Urinary bladder (tissue), 4 donors: ENCODE measurements at places on chromosomes 1 and 21. TPM values are rescaled to one million over a fixed set of nuclear protein-coding genes. Genes with fewer than 3 reads are reported as not detected.

DNA sequence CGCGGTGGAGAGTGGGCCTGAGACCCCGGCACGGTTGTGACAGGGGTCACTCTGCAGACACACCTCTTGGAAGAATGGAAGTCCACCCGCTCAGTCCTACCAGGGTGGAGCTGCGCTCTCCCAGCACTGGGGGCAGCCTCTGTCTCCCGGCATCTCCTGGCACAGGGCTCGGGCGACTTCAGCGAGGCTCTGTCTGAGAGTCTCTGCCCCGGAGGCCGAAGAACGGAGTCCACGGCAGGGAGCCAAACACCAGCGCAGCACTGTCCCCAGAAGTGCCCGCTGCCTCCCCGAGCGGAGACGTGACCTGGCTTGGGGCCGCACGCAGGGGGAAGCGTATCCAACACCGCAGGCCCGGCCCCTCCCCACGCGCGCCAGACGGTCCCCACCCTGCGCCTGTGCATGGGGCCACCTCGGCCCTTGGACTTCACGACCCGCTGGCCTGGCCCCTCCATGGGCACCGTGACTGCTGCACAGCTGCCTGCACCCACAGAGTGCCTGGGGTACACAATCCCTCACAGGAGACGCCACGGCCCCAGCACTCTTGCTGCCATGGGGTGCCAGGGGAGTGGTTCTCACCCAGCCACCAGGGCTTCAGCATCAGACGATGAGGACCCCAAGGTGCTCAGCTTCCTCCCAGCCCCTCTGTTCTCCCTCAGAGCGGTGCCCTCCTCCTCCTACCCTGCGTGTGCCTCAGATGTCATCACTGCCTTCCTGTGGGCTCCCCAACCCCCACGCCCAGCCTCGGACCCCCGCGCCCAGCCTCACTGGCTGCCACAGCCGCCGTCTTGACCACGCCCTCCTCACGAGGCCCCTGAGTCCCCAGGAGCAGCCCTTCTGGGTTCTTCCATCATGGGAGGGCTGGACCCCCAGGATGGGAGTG, 14.9 kb upstream of the RNF223 start:
- no peak for DNase-seq

DNA sequence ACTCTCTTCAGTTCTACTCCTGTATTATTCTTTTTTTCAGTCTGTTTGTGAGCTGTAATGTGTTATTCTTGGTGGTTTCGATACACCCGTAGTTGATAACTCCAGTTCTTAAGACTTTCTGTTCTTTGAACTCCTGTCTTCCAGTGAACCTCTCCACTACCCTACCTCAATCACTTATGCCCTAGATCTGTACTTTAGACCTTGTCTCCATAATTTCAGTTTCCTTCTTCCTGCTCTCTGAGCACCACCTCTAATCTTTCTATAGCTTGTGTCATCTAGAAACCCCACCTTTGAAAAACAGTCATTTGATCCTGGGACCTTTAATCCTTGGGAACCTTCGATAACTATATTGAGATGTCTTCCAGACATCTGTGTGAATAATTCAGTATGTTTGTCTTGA, 159.3 kb downstream of the PIK3R3 start:
- no peak for DNase-seq

DNA sequence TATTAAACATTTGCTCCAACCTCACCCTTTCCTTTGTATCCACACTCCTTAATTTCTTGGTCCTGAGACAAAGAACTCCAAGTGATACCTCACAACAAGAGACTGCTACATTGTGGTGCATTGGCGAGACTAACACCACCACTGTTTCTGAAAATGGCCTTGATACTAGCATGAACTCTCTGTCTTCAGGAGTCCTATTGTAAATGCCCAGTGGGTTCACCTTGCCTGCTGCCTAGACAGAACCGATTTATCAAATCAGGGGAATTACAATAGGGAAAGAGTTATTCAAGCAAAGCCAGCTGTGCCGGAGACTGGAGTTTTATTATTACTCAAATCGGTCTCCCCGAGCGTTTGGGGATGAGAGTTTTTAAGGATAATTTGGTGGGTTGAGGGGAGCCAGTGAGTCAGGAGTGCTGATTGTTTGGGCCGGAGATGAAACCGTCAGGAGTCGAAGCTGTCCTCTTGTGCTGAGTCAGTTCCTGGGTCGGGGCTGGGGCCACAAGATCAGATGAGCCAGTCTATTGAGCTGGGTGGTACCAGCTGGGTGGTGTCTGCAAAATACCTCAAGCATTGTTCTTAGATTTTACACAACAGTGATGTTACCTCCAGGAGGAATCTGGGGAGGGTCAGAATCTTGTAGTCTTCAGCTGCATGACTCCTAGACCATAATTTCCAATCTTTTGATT, 83.1 kb downstream of the DESI2 start:
- no peak for DNase-seq

DNA sequence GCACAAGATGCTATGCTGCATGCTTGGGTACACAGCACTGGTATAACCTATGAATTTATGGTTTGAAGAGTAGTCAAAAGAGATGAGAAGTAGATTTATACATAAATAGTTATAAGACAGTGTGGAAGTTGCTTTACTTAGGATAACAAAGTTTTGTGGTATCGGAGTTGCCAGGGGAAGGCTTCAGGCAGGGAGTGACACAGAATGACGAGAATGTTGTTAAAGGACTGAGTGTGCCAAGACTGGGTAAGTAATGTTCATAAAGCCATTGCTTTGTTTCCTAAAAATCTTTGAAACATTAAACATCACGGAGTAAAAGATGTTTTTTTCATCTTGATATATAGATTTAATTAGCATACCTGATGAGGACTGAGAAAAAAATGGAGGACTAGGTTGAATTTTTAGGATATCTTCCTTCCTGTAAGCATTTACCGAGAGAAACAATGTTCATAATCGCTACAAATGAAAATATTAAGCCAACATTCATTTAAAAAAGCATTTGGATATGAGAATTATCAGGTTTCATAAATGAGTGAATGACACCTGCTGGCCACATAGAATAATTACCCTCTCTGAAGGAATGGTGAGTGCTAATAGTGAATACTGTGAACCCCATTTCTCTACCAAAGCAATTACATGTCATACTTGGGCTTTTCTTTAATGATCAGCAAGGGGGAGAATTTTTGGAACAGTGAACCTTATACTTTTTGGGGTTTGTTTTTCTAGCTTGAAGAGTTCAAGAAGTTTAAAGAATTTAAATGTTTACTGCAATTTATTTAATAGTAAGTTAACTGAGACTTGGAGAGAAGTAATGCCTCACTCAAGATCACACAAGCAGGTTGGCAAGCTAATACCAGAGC, 28.4 kb downstream of the EXTL2 start:
- no peak for DNase-seq

- DNase-seq, result no peak
Measured at GRCh38 chr1:22075718-22076117, 23.2 kb downstream of the CDC42 start.

GRCh38 chr1:17485281-17485680, 45.8 kb upstream of the RCC2 start:
- DNase-seq, result no peak

PTPN7 gene
- 1.2 TPM for total RNA-seq

CBR3 gene
- total RNA-seq, result 6.8 TPM

C1orf167 gene
- total RNA-seq, result 0.42 TPM

PIGM gene
- total RNA-seq, result 6.2 TPM

OPRD1 gene
- total RNA-seq, result 0.05 TPM
